ENCODE measurements at places on chromosomes 3 and 15. TPM values are rescaled to one million over a fixed set of nuclear protein-coding genes. Genes with fewer than 3 reads are reported as not detected.

The SYNPR gene
- not detected for polyA plus RNA-seq

The CLRN1 gene
- not detected for polyA plus RNA-seq

The PAQR9 gene
- not detected for polyA plus RNA-seq

The CP gene
- polyA plus RNA-seq = 0.24 TPM

The KNSTRN gene
- 4.6 TPM for polyA plus RNA-seq

The COL6A6 gene
- not detected for polyA plus RNA-seq

The SUSD5 gene
- polyA plus RNA-seq = not detected

The PPARG gene
- polyA plus RNA-seq = not detected

The SPESP1 gene
- polyA plus RNA-seq = 1.3 TPM

The BCHE gene
- polyA plus RNA-seq = not detected

The STARD9 gene
- 0.60 TPM for polyA plus RNA-seq

The FANCD2OS gene
- polyA plus RNA-seq = not detected

The SIDT1 gene
- polyA plus RNA-seq = 47.5 TPM

The BCL2A1 gene
- polyA plus RNA-seq = 75.8 TPM

The TRH gene
- polyA plus RNA-seq = not detected

The VIPR1 gene
- 3.1 TPM for polyA plus RNA-seq

The C3orf52 gene
- polyA plus RNA-seq = 0.50 TPM

The ENTPD3 gene
- polyA plus RNA-seq = 0.21 TPM

The PLA2G4F gene
- polyA plus RNA-seq = not detected

The GP9 gene
- polyA plus RNA-seq = 4.3 TPM

The EPHB3 gene
- polyA plus RNA-seq = not detected

The HIGD1A gene
- polyA plus RNA-seq = 66.7 TPM

The PCLAF gene
- 1.4 TPM for polyA plus RNA-seq

The APBA2 gene
- polyA plus RNA-seq = 3.5 TPM

The CD200 gene
- polyA plus RNA-seq = 40.9 TPM

The CRYBG3 gene
- 1.7 TPM for polyA plus RNA-seq

The CTXN2 gene
- not detected for polyA plus RNA-seq

The PDZRN3 gene
- not detected for polyA plus RNA-seq

The NR2F2 gene
- not detected for polyA plus RNA-seq

The ERICH6 gene
- 0.41 TPM for polyA plus RNA-seq

The DPPA2 gene
- polyA plus RNA-seq = not detected

The ROPN1 gene
- not detected for polyA plus RNA-seq

The SKOR1 gene
- not detected for polyA plus RNA-seq

The SI gene
- polyA plus RNA-seq = not detected

The TUSC7 gene
- polyA plus RNA-seq = not detected

The OCA2 gene
- not detected for polyA plus RNA-seq

The CCR8 gene
- polyA plus RNA-seq = not detected

The CRBN gene
- 113 TPM for polyA plus RNA-seq

The ETV5 gene
- 0.36 TPM for polyA plus RNA-seq
